Activated T-cell treated with anti-CD3 and anti-CD28 coated beads, Interleukin-2, amount 50 U/mL, for 48 hours (primary cell): ENCODE measurements at places on chromosomes 16 and 17.
A peak's percentile ranks its signal among the peaks of the same experiment; 100 is the strongest.

DNA sequence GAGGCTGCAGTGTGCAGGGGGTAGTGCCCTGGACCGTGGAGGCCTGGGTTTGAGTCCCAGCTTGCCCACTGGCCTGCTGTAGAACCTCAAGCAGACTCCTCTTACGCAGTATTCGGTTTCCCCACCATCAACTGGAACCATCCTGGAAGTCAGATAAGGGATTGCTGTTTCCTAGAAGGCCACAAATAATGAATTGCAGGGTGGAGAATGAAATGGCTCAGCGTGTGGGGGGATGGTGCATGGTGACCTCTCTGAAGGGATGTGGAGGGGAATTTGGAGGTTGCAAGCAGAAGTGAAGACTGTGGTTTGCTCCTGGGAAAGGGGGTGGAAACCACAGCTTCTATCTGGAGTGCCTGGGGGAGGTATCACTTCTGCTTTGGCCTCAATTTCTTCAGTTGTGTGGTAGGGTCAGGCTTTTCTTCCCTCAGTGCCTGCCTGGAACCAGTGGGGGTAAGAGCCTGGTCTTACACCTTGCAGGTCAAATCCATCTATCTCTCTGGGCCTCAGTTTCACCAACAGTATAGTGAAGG, 1.7 kb downstream of the ADGRG5 start:
- peak; percentile 54 for DNase-seq

- DNase-seq, result no peak
Measured at GRCh38 chr16:84315422-84315821, 20.7 kb downstream of the WFDC1 start.

- no peak for DNase-seq
Measured at GRCh38 chr17:64628641-64629040, 33.5 kb downstream of the SMURF2 start.

DNA sequence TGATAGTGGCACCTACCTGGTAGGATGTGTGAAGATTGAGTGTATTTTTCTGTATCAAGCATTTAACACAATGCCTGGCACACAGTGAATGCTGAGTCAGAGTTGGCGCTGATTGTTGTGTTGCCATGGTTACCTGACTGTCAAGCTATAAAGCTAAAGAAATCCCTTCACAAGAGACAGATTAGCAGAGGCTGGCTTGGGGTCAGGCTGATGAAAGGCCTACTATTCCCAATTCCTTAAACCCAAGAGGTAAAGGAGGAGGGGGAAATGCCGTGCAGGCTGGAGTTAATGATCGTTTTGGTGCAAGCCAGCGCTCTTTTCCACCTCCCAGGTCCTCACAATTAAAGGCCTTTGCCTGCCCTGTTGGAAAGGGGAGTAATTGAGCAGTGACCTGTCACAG, 5.9 kb downstream of the CLEC19A start:
- DNase-seq, result no peak

DNA sequence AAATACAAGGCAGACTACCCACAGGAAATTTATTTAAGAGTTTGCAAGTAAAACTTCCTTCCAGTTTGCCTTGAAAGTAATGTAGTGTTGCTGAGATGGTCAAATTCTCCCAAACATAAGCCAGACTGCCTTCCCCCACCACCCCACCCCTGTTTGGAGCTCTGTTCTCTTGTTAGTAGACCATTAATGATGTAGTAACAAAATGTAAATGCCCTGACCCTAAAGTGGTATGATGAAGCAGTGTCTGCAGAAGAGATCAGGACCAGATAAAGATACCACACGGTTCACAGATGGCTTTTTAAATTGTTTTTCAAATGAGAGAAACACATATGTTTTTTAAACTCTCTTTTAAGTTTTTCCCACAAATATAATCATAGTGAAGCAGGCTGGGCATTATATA, 136.4 kb upstream of the TMEM97 start:
- DNase-seq, result no peak

DNA sequence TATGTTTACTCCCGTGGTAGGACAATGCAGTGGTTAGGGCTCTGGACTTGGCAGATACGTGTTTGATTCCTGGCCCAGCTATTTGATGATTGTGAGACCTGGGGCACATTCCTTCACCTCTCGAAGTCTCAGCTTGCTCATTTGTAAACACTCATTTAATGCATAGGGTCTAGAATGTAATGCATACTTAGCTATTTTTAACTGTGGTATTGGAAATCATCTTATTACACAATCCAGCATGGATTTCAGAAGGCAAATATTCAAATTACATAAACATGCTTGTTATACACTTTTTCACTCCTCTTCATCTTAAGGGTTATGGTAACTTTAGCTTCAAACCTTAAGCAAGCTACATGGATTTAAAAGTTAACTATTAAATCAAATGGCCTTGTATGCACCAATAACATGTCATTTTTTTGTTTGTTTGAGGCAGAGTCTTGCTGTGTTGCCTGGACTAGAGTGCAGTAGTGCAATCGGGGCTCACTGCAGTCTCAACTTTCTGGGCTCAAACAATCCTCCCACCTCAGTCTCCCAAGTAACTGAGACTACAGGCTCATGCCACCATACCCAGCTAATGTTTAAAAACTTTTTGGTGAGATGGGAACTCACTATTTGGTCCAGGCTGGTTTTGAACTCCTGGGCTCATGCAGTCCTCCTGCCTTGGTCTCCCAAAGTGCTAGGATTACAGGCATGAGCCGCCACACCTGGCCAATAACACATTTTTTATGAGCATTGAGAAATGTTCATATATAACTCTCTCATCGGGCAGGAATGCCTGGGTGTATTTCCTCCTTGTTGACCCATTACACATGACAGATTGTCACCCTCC, 52.5 kb downstream of the VAT1L start:
- no peak for DNase-seq

- no peak for DNase-seq
Measured at GRCh38 chr16:56995136-56995805, 5.9 kb downstream of the NLRC5 start.

DNA sequence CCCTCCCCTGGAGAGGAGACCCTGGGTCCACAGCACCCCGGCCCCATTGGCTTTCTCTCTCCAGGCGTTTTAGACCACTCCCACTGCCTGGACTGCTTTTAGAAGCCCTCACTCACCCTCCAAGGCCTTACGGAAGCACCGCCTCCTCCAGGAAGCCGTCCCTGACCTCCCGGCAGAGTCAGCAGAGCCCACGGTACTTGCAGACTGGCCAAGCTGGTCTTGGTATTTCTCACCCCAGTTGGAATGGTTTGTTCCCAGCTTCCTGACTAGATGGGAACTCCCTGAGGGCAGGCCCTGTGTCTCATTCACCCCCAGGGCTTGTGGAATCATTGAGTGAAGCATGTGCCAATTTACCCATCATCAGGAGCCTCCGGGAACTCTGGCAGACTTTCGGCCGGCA, 9.2 kb downstream of the SCGB1C2 start:
- DNase-seq, result no peak

DNA sequence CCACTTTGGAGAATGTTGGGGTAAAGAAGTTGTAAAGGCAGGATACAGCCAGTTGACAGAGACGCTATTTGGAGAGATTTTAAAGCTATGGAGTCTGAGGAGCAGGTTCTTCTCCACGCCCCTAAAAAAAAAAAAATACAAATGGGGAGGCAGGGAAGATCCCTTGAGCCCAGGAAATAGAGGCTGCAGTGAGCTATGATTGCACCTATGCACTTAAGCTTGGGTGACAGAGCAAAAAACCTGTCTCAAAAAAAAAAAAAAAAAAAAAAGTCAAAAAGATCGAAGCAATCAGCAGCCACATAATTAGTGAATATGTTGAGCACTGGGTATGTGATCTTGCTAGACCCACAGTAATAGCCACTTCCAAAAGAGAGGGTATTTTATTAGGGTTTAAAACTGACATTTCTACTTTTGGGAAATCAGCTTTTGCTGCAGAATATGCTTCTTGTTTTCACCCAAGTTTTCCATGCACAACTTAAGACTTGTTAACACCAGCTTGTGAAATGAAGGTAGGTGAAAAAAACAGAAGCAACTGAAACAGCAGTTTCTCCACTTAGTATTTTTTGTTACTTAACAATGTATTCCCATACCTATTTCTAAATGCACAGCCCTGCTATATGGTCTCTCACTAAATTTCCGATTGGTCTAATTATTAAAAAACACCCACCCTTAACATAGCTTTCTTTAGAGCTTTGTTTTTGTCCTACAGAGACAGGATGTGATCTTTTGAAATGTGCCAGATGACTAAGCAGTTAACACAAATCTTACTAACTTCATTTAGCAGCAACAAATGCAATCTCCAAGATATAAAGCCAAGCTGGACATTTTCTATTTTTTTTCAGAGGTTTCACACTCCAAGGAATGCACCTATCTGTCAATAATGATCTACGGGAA, 2.5 kb upstream of the ARL6IP1 start:
- DNase-seq, result no peak

DNA sequence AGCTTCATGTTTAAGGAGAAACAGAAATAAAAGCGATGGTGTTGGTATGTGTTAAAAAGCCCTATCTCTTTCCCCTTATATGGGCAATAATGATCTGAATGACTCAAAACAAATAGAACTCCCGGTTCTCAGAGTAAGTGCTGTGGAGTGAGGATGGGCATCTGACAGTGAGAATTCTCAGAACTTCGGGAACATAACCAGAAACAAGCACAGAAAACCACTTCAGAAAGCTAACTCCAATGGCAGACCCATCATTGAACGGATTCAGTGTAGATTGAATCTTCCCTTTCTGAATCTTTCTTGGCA, 67.2 kb downstream of the CDH8 start:
- no peak for DNase-seq

DNA sequence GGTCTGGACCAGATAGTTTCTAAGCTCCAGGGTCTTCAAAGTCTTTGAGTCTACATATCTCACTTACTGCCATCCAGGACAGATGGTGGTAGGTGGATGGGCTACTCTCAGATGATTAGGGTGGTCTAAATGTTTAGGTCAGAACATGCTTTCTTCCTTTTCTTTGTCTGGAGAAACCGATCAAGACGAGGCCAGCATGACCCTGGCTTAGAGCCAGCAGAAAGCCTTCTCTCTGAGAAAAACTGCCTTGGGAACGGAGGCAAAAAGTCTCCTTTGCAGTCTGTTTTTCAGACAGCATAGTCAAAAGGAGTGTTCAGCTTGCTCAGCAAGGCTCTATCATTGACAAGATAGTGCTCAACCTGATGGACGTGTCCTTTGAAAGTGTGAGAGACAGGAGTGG, 48.8 kb downstream of the SPACA3 start:
- no peak for DNase-seq

DNA sequence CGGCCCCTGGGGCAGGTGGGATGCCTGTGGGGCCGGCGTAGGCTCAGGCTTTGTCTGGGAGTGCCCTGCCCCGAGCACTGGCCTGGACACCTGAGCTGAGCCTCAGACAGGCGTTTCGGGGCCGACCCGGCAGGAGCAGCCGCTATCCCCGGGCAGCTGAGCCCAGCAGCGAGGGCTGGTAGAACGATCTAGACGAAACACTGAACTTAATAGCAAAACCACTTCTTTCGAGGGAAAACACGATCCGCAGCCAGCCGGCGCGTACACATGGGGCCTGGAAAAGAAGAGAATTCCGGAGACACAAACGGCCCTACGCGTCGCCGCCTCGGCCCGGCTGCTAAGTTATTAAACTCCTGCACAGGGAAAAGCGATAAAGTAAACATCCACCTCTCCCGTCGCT, 22.0 kb upstream of the SSTR5 start:
- no peak for DNase-seq

DNA sequence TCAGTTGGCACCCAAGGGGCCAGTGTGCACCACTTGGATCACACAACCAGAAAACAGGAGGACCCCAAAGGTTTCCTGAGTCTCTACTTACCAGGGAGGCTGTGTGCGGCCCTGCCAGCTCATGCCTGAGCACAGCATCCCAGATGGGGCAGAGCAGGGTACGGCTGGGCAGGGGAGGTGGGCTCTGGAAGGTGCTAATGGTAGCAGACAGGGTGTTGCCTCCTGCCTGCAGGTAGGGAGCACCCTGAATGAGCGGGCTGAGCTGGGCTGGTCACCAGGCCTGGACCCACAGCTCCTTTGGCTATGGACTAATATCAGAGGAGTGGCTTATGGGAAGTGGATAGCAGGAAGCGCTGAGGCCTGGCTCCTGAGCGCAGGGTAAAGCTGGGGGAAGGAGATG, 14.6 kb downstream of the RECQL5 start:
- no peak for DNase-seq

DNA sequence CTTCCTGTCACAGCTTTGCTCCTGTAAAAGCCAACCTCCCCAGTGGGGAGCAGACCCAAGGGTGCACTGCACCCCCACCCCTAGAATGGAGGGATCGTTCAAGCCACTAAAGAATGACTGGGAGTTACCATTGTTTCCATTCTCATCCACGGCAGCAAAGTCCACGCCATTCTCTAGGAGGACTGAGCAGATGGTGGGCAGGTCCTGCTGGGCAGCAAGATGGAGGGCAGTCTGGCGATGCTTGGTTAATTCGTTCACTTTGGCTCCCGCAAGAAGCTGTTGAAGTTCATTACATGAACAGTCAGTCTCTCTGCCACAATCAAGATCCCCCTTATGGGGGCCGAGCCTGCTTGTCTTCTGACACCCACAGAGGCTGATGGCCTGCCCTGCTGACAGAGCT, 30.8 kb downstream of the CYB5D2 start:
- no peak for DNase-seq
